ENCODE measurements at places on chromosomes 12 and 14.

DNA sequence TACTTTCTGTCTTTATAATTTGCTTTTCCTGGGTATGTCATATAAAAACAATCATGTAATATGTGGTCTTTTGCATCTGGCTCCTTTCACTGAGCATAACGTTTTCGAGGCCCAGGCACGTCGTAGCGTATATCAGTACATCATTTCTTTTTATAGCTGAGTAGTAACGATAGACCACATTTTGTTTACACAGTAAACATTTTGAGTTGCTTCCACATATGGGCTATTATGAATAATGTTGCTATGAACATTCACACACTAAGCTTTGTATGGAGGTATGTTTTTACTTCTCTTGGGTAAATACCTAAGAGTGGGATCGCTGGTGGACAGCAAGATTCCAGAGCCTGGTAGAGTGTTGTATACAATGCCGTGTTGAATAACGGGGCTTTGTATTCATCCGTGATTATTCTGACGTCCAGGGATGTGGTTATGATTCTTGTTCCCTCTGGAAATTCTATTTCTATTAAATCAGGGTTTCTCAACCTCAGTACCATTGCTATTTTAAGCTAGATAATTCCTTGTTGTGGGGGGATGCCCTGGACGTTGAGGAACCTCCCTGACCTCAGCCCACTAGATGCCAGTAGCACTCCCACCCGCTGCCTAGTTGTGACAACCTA lies 38.9 kb upstream of the CIT start:
- no peak for DNase-seq

- DNase-seq = peak; percentile 85
Observed at GRCh38 chr12:116426391-116427136, 132.6 kb upstream of the MAP1LC3B2 start.

- DNase-seq = no peak
Observed at GRCh38 chr14:44863271-44863670, 98.5 kb downstream of the KLHL28 start.

DNA sequence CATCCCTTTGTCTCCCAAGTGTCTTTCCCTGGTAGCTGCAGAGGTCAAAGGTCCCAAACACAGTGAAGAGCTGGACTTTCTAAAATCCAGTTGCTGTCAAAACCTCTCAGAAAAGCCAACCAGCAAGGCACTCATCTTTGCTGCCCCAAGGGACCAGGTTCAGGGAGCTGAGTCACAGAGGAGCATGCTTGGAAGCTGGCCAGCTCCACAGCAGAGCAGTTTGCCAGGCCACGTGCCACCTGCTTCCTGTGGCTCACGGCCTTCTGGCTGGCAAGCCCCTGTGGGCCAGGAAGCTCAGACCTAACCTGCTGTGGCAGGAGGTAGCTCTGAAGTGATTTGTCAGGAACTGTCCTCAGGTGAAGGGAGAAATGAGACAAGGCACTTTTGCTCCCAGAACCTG lies 3.6 kb downstream of the ISCU start:
- DNase-seq = no peak

- no peak for DNase-seq
Observed at GRCh38 chr12:81270385-81270784, 192.5 kb downstream of the ACSS3 start.

GRCh38 chr12:48003226-48004052 lies 837 bp downstream of the COL2A1 start:
- peak; percentile 18 for DNase-seq

GRCh38 chr14:104776961-104777807 lies 18.4 kb downstream of the AKT1 start:
- no peak for DNase-seq

DNA sequence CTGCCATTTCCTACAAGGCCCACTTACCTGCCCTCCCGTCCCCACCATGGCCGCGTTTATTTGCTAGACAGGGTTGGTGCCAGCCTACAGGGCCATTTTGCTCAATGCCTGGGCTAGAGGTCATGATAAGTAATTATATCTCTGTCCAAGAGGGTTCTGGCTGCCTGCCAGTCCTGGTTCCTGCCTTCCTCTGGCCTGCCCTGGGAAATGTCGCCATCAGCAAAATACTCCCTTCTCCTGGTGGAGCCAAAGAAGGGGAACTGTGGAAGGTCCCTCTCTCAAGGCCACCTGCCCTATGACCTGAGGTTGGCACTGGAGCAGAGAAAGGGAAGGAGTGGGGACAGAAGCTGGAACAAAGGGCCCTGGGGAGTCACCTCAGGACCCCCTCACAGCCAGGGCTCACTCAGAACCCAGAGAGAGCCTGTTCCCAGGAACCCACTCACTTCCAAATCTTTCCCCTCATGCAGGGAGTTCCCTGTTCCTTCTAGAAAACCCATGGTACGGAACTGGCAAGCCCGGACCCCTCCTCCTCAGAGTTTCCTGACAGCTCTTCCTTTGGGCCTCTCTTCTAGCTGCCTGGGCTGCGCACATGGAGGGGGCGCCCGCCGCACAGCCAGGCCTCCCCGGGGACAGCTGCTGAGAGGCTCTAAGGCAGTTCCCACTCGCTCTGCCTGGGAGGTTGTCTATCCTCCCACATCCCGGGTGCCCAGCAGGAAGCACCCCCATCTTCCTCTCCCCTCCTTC lies 280.5 kb downstream of the DPF3 start:
- no peak for DNase-seq

- peak; percentile 13 for DNase-seq
Observed at GRCh38 chr12:15208871-15209656, 12.2 kb downstream of the RERG start.

DNA sequence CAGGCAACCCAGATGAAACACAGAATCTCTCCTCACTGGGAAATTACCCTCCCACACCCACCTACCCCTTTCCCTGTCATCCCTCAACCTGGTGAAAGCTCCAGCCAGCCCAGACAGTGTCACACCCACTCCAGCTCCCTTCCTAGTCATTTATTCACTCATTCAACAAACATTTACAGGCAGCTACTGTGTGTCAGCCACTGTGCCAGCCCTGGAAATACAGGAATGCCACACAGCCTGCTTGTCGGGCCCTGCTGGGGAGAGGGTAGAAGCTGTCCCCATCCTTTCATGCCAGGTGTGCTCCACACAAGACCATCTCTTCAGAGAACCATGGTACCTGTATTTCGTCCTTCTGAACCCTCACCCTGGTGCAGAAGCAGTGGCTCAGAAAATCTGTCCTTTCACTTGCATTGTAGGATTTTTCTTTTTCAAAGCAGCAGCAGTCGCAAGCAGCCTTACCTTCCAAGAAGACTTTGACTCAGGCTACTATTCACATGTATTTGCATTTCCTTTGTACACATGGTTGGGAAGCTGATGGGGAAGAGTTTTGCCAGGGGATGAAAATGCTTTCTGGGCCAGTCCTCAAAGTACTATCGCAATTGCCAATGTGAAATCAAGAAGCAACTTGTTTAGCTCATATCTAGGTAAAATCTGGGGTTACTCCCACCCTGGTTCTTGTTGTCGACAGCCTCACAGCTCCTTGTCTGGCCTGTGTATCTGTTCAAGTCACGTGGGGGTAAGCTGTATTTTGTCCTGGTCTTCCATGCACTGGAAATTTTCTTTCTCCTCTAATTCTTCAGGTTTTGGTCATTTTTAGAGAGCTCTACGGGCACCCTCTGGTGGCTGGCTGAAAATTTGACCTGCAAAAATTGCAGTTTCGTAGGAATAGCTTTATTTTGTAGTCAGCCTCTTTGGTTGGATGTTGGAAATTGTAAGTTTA lies 147.4 kb upstream of the EGLN3 start:
- peak; percentile 42 for DNase-seq

GRCh38 chr12:26345471-26346003 lies 150.2 kb downstream of the SSPN start:
- no peak for DNase-seq

DNA sequence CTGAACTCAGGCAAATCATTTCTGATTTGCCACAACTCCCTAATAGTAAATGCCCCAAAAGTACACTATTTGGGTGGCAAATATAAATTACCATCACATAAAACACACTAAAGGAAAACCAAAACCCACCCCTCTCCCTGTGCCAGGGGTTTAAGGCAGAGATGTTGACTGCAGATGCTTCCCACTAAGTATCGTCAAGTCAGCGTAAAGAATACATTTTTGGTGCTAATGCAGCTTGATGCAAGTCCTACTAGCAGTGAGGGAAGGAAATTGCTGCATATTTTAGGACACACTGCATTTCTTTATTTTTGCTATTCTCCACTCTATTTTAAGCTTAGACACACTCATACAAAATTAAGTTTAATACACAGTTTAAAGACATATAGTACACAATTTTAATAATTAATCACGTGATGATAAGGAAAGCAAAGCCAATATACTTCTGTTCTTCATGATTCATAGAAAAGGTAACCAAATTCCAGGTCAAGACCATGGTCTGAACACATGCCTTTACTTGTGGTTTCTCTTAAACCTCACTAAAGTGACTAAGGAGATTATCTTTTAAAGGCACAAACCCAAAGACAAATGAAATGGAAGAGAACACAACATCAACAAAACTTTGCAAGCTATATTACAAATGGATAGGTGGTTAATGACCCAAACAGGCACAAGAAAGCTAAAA lies 162.2 kb downstream of the STXBP6 start:
- no peak for DNase-seq

DNA sequence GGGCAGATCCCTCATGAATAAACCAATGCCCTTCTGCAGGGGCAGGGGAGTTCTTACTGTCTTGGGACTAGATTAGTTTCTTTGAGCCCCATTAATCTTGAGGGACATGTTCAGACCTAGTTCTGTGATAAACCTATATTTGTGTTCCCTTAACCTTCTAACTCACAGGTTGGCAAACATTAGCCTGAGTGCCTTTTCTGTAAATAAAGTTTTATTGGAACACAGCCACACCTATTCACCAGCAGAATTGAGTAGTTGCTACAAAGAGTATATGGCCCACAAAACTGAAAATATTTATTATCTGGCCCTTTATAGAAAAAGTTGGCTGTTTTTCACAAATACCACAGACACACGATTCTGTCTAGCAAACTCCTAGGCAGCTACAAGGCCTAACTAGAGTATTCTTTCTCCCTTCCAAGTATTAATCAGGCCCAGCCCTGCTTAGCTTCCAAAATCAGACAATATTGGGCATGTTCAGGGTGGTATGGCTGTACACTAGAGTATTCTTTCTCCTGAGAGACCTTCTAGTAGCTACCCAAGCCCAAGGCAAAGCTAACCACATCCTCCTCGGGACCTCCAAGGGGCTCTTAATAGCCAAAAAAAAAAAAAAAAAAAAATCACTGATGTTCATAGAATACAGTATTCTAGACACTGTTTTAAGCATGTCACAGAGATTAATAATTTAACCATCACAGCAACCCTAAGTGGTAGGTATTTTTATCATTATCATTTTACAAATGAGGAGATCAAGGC lies 199.3 kb upstream of the PWP1 start:
- DNase-seq = no peak

DNA sequence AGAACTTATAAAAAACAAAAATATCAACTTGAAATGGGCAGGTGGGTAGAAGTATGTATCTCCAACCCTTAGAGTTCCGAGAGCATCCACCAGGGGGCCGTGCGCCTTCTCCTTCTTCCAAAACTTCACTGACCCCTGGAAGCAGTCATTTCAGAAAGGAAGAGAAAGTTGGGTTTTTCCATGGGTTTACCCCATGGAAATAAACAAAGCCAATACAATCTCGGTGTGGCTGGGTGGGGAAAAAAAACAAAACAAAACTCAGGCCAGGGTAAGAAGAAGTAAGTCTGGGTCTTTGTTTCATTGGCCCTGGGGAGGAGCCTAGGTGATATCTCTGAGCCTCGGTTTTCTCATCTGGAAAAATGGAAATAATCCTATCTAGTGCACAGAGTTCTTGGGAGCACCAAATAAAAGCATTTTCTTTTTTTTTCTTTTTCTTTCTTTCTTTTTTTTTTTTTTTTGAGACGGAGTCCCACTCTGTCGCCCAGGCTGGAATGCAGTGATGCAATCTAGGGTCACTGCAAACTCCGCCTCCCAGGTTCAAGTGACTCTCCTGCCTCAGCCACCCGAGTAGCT lies 33.6 kb upstream of the HNF1A start:
- peak; percentile 77 for DNase-seq

- no peak for DNase-seq
Observed at GRCh38 chr12:93032758-93033157, 103.7 kb upstream of the EEA1 start.

DNA sequence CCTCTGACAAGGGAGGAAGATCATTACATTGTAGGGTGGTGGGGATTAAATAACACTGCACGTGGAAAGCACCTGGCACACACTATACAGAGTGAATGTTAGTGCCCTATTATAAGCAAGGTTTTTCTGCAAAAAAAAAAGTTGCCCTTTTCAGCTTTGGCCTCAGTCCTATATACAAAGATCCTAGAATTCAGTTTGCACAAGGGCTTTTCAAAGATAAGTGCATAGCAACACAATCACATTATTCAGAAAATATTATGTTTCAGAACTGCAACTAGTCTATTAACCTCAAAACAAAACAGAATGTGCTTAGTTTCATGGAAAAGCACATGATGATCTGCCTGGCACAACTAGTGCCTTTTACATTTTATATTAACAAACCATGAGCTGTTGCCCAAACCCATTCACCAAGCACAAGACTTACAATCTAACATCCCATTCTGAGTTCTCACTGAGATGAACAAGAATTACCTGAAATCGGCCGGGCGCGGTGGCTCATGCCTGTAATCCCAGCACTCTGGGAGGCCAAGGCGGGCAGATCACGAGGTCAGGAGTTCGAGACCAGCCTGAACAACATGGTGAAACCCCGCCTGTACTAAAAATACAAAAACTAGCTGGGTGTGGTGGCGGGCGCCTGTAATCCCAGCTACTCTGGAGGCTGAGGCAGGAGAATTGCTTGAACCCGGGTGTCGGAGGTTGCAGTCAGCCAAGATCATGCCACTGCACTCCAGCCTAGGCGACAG lies 1.8 kb downstream of the TM7SF3 start:
- DNase-seq = no peak

DNA sequence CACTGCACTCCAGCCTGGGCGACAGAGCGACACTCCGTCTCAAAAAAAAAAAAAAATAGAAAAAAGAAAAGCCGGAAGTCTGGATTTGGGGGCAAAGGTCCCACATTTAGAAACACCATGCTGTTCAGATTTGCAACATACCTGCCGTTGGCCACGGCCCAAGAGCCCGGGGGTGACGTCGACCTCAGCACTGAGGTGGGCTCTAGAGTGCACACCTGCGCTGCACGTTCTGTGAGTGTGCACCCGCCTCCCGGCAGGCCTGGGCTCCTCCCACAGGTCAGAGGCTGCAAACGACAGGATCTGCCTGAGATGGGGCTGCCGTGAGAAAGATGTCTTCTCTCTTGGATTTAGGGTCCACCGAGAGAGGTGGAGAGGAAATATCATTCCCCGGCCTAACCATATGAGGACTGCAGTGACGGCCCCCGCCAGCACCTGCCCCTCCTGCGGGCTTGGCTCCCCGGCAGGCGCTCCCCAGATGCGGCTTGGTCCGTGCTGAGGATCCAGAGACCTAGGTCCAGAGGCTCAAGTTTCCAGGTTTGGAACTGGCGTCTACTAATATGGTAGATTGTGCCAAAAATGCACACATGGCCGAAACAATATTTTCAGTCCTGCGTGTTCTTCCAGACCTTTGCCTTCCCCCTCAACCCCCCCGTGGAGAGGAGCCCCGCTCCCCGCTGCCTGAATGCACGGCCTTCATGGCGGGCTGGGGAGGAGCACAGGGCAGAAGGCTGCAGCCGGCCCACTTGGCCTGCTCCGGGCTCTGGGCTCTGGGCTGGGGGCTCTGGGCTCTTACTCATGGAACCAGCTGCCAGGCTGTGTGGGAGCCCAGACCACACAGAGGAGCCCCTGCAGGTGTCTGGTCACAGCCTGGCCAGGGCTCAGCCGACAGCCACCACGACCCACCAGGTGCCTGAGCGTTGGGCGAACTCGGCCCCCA lies 58.8 kb upstream of the FBRSL1 start:
- DNase-seq = no peak

GRCh38 chr14:80475074-80475473 lies 263.8 kb upstream of the DIO2 start:
- peak; percentile 29 for DNase-seq

- no peak for DNase-seq
Observed at GRCh38 chr12:27711967-27712366, 1.3 kb downstream of the MRPS35 start.
